ENCODE measurements at places on chromosomes 5 and 9.

DNA sequence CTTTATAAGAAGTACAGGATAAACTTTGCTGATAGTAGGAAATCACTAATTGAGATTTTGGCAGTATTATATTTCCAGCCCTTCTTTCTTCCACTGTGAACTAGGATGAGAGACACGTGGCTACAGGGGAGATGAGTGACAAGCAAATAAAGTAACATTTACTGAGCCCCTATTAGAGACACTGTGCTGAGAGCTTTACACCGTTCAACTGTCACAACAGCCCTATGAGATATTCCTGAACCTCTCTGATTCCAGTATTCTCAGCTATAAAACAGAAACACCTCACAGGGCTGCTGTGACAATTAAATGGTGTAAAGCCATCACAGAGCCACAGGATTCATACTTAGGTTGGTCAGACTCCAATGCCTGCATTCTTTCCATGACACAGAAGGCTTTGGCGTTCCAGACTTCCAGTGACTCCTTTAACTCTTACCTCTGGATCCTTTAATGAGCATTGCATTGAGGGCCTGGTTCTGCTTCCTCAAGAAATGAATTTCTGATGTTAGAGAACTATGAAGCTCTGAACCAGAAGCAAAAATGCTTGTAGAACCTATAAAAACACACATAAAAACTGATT, 169.0 kb downstream of the CDK5RAP2 start:
- DNase-seq: no peak

DNA sequence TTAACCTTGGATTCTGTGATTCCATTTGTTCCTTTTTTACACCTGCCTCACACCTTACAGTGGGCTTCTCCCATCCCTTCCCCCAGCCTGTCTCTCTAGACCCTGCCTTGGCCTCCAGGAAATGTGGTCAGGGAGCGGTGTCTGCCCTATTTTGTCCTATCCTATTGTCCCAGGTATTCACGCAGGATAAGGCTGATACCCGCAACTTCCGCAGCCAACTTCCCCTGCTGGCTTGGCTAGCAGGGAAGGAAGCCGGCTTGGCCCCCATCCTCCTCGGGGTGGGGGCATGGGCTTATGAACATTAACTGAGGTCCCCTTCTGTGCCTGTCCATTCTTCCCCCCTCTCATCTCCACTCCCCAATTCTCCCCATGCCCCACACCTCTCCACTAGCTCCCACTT, 3.5 kb downstream of the CSF1R start:
- DNase-seq: no peak

DNA sequence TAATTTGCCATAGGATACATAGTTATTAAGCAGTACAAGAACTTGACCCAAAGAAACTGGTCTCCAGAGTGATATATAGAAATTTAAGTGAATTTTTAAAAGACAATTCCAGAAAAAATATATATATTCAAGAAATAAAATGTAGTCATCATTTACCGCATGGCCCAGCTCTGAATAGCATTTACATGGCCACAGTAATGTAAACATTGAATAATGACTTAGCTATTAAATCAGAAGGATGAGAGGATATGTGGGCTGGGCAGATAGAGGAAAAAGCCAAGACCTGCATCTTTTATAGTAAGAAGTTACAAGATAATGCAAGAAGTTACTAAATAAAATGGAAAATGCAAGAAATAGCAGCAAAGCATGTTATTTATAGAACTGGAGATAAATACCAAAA, 405.2 kb upstream of the WWC1 start:
- no peak for DNase-seq

GRCh38 chr5:87572611-87573010, 159.9 kb upstream of the CCNH start:
- no peak for DNase-seq

DNA sequence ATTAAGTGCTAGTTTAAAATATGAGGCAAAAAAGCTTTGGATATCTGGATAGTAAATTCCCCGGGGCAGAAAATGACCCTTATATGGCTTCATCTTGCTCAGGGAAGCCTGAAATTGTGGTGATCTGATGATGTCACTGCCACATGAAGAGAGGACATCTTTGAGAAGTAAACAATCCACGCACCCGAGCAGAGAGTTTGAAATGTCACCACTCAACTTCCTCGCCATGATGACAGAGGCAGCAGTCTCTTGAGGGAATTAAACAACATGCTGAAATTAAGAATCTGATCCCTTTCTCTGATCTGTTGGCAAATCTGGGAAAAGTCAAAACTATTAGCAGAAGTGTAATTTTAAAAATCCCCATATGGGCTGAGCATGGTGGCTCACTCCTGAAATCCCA, 110.0 kb downstream of the TLE1 start:
- DNase-seq: no peak

GRCh38 chr5:29758986-29759421, 1434.5 kb upstream of the CDH6 start:
- DNase-seq: no peak

DNA sequence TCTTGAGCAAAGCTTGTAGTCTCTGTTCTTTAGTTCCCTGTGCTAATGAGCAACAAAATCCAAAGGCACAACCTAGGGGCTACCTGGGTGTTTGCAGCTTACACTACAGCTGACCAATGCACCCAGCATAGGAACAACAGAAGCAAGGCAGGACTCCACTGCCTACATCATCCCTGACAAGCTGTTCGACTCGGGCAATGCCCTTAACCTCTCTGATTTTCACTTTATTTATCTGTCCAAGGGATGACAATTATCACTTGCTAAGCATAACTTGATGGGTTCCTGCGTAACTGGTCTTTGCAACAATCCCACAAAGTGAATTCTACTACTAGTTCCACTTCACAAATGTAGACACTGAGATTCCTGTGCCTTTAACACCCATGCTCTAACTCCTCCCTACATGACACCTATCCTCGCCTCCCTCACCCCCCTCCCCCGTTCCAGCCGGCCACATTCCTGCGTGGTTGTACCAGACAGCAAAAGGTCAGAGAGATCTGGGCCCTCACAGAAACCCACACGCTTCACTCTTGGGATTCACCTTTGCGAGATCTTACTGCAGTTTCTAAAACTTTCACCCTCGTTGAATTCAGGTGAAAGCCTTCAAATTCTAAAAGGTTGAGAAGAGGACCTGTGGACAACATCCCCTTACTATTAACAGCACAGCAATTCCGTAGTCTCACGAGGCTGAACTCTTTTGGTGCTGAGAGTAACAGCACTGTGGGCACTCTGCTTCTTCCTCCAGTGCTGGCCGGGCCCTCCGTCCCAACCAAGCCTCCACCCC, 995 bp downstream of the IPPK start:
- peak; percentile 23 for DNase-seq

- no peak for DNase-seq
Measured at GRCh38 chr9:19378164-19378563, 1.9 kb downstream of the RPS6 start.

GRCh38 chr5:53983568-53984460, 326.6 kb downstream of the ARL15 start:
- DNase-seq: no peak

DNA sequence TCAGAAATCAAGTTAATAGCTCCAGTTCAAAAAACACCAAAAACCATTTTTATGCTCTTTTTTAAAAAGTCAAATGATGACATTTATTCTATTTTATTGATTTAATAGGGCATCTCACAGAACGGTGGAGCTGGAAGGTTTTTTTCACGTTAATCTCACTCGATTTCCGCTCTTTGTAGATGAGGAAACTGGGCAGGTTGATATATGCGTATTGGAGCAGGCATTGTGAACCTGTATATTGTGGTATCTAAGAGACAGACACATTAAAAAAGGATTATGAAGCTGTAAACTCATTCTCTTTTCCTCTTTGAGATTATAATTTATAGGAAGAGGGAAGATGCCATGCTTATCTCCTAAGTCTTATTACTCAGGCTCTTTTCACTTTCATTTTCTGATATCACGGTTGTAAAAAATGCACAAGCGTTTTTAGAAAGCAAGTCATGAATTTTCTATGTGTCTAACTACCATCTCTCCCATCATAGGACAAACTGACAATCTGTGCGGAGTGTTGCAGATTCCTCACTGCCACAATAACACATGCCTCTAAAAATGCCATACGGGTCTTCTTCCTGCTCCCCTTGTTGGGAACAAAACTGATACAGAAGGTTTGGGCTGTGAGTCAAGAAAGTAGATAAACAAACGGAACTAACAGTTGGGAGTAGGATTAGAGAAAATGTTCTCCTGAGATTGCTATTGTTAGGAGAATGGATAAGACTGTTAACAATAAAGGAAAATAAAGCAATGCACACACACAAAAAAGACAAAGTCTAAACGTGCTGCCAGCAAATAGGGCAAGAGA, 1997.7 kb downstream of the MAT2B start:
- DNase-seq: no peak

DNA sequence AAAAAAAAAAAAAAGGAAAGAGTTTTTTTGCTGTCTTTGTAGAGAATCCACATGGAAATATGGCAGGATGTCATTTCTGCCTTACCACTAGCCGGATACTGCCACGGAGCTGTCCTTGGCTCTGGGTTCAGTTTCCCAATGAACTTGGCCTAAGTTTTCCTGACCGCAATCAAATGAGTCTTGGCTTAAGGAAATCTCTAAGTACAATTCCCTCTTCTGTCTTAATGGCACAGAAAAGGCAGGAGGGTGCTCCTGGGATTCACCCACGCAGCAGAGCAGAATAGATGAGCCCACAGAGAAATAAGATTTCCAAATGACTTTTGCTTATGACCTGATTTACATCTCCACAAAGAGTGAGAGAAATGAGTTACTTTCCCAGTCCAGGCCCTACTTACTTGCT, 284.0 kb upstream of the VLDLR start:
- DNase-seq: no peak

GRCh38 chr9:131677444-131678180, 62.3 kb downstream of the RAPGEF1 start:
- no peak for DNase-seq

GRCh38 chr5:159419576-159419975, 89.3 kb upstream of the IL12B start:
- no peak for DNase-seq

GRCh38 chr5:98085593-98085992, 687.9 kb upstream of the RGMB start:
- DNase-seq: no peak

- no peak for DNase-seq
Measured at GRCh38 chr5:179905161-179905560, 2.5 kb downstream of the TBC1D9B start.

GRCh38 chr5:122751293-122751782, 23.5 kb upstream of the SNX2 start:
- no peak for DNase-seq

DNA sequence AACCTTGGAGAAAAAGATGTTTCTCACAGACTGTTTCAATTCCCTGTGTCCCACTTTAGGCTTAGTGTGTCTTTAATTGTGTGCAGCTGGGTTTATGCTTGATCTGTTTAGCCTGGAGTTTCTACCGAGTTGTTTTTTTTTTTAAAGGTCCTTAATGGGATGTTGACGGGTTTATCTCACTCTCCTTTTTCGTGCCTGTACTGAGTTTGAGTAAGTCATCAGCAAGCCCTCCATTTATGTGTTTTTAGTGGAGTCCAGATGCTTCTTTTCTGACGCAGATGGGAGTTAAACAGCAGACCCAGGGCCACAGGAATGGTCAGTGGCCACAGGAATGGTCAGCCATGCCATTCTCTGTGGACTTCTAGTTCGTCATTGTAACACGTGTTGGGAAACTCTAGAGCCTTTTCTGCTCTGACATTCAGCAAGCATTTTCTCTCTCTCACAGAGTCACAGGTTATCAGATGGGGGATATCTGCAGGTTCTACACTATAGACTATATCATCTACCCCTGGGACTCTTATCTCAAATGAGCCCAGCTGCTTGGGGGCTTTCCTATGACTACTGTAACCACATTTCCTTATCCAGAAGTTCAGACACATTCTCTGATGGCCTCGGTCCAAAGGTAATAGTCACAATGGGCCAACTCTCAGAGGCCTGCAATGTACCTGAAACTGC, 190.5 kb downstream of the TTLL11 start:
- no peak for DNase-seq

GRCh38 chr9:113695440-113695851, 180.7 kb upstream of the ZNF618 start:
- DNase-seq: no peak

DNA sequence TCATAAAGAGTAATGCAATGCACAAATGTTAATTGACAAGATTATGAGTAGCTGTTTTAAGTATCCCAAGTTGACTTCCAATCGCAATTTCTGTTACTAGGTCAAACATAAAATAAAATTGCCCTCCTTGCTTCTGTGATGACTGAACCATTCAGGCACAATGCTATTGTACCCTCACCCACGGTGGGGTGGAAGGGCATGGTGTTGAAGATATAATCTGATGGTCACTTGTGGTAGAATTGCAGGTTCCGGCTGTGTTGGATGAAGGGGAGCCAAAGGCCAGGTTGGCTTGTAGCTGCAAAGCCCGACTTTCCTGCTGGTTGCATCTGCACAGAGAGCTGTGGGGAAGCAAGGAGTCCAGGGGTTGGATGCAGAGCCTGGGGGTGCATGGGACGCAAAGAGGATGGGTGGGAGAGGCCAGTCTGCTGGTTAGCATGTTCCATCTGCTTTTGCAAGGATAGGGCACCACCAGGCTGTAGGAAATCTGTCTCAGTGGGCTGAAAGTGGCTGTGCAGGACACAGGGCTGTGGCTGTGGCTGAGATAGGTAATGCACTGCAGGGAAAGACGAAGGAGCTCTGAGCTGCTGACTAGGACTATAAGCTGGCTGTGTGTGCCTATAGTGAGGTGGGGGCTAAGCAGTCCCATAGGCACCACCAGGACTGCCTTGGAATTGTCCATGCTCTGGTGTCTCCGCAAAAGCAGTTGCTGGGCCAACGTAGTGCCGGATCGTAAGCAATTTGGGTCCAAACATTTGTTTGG, 31.5 kb upstream of the PUM3 start:
- no peak for DNase-seq

DNA sequence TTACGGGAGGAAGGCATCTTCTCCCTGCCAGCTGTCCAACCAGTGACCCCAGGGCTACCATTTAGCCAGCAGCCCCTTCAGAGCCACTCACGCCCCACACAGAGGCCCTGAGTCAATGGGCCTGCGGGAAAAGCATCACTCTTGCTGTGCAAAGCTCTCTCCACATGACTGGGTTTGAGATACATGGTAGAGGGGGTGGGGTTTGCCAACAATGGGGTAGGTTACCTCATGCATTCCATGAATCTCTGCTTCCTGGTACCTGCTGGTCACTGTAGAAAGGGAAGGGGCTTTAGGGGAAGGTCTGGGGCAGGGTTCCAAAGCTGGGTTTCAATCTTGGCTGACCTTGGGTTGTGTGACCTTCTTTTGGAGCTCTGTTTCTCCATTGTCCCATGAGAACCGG, 22.9 kb upstream of the TTLL11 start:
- DNase-seq: no peak

DNA sequence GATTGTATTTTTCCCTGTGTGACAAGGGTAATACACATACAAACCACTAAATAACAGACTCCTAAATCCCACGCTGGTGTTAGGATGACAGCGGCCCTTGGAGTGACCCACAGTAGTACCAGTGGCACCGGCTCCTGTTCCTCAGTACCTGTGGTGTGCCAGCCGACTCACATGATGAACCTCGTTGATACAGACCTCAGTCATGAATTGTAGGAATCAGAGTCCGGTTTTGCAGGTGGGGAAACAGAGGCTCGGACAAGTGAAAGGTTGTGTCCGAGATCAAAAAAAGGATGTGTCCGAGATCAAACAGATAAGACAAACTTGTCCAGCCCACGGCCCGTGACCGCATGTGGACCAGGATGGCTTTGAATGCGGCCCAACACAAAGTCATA, 78.0 kb downstream of the AMBP start:
- no peak for DNase-seq

All from stimulated activated CD8-positive, alpha-beta memory T cell treated with anti-CD3 and anti-CD28 coated beads, Interleukin-7, amount 100 ng/mL, for 48 hours (primary cell).